ENCODE measurements at places on chromosomes 5 and 9.

DNA sequence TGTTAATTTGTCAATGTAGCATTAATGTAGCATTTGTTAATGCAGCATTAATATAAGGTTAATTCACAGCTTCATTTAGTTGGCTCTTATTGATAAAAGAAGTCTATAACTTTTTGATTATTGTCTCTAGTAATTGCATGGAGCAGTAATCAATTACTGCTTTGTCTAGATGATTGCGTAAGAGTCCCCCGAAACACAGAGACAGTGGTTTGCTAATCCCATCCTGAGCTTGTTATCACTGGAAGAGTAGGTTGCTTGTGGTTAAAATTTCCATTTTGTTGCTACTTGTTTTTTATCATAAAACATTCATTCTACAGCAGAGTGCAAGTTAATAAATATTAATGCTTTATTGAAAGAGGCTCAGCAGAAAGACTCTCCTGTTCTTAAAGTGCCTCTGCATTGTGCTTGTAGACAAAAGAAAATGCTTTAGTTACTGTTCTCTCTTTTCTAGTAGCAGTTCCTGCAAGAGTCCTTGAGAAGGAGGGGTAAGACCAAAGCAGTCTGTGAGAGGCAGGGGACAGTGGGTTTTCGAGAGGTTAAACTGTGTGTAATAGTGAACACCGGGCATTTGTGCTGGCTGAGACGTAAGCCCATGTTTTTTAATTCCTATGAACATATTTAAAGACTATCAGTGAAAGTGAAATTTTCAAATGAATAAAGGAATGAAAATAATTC lies 291.7 kb downstream of the TRPM3 start:
- no peak overlapping the region for H3K4me3 ChIP-seq
- H3K27me3 ChIP-seq: no peaks in the 10 kb centered on the region
- no peaks in the 10 kb centered on the region for H3K36me3 ChIP-seq
- H3K27ac ChIP-seq: no peak overlapping the region

DNA sequence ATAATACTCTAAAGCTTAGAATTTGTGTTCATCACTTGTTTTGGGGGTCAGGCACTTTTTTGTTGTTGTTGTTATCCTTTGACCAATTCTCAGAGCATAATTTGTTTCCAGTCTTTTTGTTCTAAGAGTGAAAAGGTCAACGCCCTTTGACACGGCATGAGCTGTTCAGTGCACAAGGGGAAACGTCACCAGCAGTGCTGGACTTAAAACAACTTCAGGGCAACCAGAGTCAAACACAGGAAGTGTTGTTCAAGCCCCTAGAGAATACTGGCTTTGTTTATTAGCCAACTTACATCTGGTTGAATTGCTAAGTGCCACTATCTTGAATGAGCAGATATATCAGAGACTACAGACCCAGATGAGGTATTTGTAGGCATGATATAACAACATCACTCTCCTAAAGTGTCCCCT lies 368.9 kb downstream of the TMEM161B start:
- H3K4me3 ChIP-seq: no peak overlapping the region
- H3K36me3 ChIP-seq: no peaks in the 10 kb centered on the region
- DNase-seq: no peak
- no peaks in the 10 kb centered on the region for H3K4me1 ChIP-seq
- H3K27me3 ChIP-seq: no peaks in the 10 kb centered on the region

DNA sequence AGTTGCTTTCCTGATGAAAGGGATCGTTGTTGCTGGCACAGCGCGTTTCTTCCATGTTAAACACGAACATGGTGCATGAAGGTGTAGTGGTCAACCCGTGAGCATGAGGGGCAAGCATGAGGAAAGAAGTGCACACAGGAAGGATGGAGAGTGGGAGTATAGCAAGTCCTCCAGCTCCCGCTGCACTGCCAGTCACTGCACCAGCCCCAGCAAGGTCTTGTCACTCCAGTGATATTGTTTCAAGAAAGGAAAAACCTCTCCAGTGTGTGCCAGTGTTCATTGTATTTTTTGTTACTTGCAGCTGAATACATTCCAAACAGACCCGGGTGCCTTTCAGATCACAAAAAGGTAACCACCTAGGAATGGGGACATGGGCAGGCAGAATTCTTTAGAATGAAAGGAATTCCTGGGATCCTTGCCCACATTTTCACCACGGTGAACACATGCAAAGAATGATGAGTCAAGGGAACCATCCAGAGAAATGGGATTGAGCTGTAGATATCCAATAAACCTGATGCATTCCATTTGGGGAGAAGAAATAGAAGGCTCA lies 186.3 kb downstream of the AOPEP start:
- H3K27me3 ChIP-seq: no peaks in the 10 kb centered on the region
- H3K27ac ChIP-seq: peak overlapping the region; percentile 51
- H3K4me1 ChIP-seq: peaks cover 7% of the 10 kb centered on the region
- DNase-seq: no peak

DNA sequence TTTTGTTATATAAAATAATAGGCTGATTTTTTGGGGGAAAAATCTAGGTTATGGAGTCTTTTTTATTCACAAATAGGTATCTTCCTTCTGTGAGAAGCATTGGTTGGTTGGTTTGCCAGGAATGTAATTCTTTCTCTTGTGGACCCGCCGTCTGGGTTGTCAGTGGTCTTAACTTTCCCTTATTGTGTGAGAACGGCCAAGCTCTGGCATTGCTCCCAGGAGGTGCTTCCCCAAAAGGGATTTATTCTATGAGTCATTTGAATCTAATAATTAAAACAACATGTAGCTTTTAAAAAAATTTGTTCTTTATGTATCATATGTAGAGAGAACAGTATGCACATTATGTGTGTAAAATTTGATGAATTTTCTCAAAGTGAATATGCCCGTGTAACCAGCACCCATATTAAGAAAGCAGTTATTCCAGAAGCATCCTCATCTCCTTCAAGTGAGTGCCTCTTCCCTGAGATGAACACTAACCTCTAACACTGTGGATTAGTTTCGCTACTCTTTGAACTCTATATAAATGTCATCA lies 114.4 kb downstream of the MAST4 start:
- no peaks in the 10 kb centered on the region for H3K36me3 ChIP-seq
- H3K4me1 ChIP-seq: no peaks in the 10 kb centered on the region
- H3K4me3 ChIP-seq: no peak overlapping the region
- DNase-seq: no peak

- H3K36me3 ChIP-seq: no peaks in the 10 kb centered on the region
- H3K27me3 ChIP-seq: no peaks in the 10 kb centered on the region
- H3K4me3 ChIP-seq: no peak overlapping the region
- no peak for DNase-seq
- peaks cover 14% of the 10 kb centered on the region for H3K4me1 ChIP-seq
- no peak overlapping the region for H3K27ac ChIP-seq
These were observed 4.0 kb upstream of the TNPO1 start for GRCh38 chr5:72812488-72812887.

DNA sequence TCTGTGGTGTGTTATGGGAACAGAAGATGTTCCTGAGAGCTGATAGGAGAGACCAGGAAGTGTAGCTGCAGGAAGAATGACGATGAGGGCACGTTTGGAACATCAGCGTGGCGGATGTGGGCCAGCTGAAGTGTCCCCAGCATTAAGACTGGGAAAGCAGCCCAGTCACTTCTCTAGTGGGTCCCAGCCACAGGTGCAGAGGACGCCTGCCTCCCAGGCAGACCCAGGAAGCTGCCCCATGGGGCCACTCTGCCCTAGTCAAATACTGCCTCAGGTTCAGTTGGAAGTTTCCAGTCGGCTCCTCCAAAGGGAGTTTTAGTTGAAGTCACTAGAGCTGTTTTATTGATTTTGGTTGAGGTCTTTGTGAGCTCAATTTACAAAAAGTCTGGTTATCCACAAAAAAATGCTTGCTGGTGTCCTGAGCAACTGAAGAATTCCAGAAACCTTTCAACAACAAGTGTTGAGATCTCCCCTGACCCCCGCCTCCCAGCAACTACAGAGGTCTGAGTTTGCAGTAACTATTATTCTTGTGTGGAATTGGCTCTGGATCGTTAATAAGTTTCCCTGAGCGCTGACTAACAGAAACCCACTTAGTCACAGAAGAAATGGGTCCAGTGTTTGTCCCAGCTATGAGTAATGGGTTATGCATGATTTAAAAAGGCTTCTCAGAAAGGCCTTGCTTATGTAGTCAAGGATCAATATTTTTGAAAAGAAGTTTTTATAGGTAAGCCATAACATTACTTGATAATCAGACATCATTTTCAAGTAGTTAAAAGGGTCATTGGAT lies 294.1 kb downstream of the FANCC start:
- peaks cover 90% of the 10 kb centered on the region for H3K4me1 ChIP-seq
- no peaks in the 10 kb centered on the region for H3K27me3 ChIP-seq
- no peaks in the 10 kb centered on the region for H3K36me3 ChIP-seq
- no peak overlapping the region for H3K4me3 ChIP-seq
- DNase-seq: peak; percentile 65

DNA sequence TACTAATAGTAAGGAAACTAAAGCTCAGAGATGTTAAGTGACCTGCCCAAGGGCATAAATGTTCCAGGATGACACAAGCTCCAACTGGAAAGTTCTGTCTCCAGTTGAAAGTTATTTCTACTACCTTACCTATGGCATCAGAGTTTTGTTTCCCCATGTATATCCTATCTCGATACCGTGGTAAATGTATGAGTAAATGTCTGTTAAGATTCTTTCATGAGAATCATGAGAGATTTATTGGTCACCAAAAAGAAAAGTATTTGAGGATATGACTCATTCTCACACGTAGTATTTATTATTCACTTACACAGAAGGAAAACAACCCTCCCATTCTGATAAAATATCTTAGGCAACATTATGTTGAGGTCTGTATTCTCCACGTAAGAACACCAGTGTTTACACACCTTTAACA lies 11.1 kb upstream of the SHOC1 start:
- no peak overlapping the region for H3K4me3 ChIP-seq
- no peak for DNase-seq
- H3K27me3 ChIP-seq: no peaks in the 10 kb centered on the region
- H3K27ac ChIP-seq: no peak overlapping the region
- H3K36me3 ChIP-seq: no peaks in the 10 kb centered on the region

All from pancreas (tissue), 10 donors.